Naive thymus-derived CD8-positive, alpha-beta T cell (primary cell): ENCODE measurements at places on chromosomes 7 and 10.

DNA sequence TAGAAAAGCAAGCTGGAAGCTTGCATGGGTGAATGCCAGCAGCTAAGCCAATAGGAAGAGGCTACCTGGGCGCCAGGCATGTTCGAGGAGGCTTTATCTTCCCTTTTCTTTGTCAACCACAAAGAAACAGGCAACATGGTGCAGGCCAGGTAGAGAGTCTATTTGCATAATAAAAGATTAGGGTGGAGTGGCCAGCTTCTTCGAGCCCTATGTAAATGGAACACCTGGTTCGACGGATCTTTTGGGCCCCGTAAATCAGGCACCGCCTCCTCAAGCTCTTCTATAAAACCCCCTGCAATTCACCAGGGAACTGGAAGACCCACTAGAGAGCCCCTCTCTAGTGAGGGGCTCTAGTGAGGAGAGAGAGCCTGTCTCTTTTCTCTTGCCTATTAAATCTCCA, 1106.2 kb upstream of the CELF2 start:
- no peak for DNase-seq

GRCh38 chr10:48651839-48652238, 32.8 kb upstream of the WDFY4 start:
- DNase-seq: no peak

DNA sequence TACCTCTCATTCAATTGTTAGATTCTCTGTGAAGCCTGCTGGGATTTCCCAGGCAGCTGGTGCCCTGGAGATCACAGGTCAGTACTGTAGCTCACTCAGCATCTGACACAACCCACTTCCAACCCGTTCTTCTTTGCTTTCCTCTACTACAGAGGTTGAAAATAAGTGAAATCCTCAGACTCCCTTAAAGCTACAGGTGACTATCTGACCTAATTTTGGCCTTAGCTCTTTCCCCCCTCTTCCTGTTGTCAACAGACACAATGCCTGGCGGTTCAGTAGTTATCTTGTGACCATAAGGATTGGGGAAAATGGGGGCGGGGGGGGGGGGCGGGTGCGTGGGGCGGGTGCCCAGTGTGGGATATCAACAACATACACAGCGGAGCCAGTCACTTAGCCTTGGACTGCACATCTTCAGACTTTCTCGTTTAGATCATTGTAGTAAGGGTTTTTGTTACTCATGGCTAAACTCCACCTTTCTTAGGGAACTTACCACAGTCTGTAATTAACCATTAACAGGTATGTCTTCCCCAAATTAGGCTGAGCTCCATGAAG, 37.8 kb downstream of the MTPN start:
- no peak for DNase-seq

GRCh38 chr10:8069108-8069507, 14.6 kb downstream of the GATA3 start:
- no peak for DNase-seq

- no peak for DNase-seq
Observed at GRCh38 chr7:139914306-139915267, 85.5 kb downstream of the TBXAS1 start.

DNA sequence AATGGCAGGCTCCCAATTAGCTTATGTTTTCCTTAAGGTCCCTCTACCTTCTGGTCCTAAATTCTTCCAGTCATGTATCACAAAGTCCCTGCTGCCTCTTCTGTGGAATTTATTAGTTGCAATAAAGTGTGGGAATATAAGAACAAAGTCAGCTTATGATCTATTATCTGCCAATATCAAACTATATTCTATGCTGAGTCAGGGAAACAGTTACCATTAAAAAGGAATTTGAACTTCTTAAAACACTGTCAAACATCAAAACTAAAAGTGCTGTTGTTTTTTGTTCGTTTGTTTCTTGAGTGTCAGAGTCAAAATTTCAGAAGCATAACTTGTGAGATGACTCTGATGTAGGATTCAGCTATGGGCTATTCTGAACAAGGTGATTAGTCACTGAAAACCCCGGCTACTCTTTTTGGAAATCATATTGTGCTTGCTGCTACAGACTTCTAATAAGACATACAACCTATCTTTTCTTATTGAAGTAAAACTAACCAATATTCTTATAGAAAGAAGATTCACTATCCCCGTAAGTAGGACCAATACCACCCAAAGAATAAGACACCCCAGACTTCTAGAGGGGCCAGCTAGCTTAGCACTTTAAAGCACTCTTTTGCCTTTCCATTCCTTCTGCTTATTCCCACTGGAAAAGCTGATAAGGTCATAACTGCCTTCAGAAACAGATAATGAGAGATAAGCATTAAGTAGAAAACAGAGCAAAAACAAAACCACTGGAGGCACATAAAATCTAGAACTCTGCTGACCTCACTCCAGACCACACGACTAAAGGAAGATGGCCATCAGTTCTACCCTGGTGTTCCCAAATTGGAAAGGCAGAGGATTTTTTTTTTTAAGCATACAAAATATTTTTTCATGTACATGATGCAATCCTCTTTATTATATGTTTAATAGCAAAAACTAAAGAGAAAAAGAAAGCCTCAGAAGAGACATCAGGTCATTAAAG, 370.6 kb downstream of the PARD3 start:
- DNase-seq: no peak

DNA sequence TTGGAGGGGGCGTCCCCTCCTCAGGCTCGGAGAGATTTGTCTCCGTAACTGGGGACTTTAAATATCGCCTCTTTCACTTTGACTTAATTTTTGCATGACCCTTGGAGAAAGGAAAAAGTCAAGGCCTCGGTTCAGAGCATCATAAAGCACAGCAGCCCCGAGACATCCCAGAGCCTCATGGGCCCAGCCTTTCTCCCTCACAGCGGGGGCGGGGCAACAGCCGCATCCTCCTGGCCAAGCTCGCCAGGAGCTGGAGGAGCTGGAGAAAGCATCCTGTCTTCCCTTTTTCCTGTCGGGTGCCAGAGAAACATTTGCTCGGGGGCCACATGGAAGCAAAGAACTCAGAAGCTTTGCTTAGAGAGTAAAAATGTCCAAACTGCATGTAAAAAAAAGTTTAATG, 43.6 kb upstream of the DPYSL4 start:
- no peak for DNase-seq

DNA sequence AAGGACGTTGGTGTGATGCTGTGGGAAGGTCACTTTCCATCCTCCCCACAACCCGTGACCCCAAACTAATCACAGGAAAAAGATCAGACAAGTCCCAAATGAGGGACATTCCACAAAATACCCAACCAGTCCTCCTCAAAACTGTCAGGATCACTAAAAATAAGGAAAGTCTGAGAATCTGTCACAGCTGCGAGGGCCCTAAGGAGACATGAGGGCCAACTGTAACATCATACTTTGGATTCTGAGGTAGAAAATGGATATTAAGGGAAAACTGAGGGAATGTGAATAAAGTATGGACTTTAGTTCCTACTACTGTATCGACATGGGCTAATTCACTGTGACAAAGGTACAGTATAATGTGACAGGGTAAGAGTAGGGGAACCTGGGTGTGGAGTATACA, 85.1 kb upstream of the FAM20C start:
- DNase-seq: no peak
